ENCODE measurements at places on chromosomes 2 and 18. TPM values are rescaled to one million over a fixed set of nuclear protein-coding genes. Genes with fewer than 3 reads are reported as not detected.

DNA sequence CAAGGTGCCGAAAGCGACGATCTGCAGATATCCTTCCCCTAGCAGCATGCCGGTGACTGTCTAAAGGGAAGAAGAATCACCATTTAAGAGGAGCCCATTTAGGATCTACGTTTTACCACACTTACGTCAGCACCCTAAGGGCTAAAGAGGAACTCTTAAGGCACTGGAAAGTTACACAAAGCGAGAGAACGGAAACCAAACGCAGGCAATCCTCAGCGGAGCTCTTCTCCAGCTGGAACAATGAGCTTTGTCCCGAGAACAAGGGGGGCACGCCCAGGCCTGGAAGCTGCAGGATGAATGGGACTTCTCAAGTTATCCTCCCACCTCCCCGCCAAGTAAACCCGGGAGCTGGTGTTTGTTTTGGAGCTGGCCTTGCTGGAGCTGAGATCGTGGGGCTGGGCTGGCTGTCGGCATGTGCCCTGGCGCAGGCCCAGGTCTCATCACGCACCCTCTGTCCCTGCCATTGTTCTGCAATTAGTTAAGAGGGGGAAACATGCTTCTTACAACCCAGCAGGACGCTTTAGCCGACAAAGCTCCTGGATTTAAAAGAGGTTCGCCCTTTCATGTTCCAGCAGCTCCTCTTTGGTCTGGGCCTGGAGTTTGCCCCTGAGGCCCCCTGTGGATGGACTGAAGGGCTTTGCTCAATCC lies 36.4 kb downstream of the PXDN start:
- peak; percentile 84 for DNase-seq

DNA sequence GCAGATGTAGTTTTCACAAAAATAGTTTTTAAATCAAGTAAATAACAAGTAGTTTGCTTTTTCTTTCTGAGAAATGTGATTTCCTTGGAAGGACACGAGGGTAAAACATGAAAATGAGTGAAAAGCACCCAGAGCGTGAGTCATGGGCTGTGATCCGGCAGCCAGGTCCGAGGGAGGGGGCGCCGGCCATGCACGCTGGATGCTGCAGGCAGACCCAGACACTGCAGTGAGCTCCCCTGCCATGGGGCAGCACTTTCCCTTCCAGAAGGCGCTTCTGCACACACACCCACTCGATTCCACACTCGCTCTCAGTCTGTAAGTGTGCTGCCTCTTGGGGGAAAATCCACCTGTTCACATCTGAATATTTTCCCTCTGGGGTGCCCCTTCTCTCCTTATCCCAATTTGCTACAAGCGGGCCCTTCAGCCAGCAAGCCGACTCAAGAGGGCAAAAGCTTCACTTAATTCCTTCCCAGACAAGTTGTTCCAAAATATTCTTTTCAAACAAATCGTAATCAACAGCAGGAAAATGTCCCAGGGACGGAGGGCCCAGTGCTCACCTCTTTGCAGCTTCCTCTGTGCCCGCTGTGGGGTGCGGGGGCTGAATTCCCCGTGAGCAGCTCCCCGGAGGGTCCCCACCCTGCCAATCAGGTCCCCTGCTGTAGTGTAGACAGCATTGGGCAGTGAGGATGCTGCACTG lies 87.0 kb upstream of the ID2 start:
- DNase-seq, result no peak

- DNase-seq, result no peak
These were observed 66.2 kb downstream of the CRACDL start for GRCh38 chr2:98869870-98870269.

GRCh38 chr2:81672923-81673322 lies 1368.4 kb upstream of the LRRTM1 start:
- DNase-seq, result no peak

DNA sequence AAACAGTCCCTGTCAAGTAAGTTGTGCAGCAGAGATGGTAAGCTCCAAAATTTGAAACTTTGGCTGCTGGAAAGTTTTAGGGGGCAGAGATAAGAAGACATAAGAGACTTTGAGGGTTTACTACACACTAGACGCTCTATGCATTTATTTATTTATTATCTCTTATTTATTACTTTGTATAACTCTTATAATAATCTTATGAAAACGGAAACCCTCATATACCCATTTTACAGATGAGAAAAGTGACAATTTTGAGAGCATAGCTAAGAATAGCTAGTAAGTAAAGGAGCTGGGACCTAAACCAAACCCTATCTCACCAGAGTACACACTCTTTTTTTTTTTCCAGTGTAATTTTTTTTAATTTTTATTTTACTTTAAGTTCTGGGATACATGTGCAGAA lies 112.8 kb upstream of the PKDCC start:
- DNase-seq, result no peak

DNA sequence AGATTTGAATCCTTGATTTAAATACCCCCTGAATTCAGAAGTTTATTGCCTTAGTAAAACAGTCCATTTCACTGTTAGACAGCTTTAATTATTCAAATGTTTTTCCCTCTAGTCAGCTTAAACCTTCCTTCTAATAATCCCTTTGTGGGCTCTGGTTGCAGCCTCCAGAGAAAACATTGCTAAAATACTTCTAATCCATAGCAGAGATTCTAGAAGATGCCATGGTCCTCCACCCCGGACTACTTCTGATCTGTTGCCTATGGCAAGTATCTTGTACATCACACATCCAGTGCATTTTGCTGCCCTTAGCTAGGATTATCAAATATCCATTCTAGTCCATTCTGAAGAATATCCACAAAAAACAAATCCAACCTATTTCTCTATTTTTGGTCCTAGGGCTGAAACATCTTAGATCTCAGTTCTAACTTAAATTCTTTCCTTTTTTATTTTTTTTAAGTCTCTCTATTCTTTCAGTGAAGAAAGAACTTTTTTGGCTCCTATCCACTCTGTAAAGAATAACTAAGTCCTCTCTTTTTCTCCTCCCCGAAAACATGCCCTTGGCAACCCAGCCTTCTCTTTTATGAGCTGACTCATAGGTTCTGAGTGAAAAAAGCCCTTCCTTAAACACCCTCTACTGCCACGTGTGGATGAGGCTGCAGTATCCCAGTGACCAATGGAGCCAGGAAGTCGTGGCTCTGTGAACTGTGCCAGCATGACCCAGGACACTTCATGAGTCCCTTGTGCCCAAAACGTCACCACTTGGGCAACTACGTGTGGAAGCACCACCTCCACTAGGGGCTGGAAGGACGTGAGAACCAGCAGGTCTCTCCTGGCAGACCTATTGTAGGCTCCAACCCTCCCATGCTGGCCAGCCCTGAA lies 349.8 kb downstream of the TNS1 start:
- peak; percentile 92 for DNase-seq

- DNase-seq, result no peak
These were observed 28.0 kb upstream of the ARHGAP25 start for GRCh38 chr2:68706637-68707036.

DNA sequence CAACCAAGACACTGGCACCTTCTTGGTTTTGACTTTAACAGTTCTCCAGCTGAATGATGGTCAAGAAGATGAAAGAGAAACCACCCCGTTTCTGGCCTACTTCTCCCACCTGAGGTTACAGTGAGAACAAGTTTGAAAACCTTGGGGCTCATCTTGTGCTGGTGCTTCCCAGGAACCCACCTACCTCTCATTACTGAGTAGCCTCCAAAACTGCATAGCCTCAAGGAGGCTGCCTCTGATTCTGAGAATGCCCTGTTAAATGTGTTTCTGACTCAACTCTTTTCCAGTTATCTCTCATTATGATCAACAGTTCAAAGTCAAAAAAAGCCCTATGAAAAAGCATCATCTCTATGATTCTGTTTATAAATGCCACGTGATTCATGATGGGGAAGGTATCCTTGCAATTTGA lies 121.9 kb downstream of the CACNB4 start:
- DNase-seq, result no peak

GRCh38 chr2:156513219-156513618 lies 77.0 kb downstream of the GPD2 start:
- no peak for DNase-seq

DNA sequence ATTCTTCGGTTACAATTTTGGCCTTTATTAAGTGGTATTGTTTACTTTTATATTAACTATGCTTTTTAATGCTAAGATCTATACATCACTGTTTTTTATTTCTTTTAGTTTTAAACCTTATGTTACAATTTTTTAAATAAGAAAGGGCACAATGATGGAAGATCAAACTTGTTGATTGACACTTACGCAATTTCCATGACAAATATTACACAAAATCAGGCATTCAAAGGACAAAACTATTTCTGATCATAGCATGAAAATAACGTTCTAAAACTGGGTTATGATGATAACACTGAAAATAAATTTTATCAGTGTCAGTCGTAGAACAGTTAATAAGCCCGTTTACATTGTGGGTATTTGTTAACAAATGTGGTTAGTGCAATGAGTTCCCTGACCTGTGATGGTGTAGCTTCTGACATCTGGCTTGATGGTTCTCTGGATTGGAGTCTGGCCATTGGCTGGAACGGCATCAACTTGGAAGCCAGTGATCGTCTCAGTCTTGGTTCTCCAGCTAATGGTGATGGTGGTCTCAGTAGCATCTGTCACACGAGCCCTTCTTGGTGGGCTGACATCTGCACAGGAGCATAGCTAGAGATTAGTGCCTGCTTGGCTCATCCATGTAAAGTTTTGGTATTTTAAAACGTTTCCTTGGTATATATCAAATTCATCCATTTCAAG lies 59.6 kb downstream of the FN1 start:
- DNase-seq, result no peak

GRCh38 chr2:109148117-109148746 lies 19.2 kb downstream of the SH3RF3 start:
- peak; percentile 46 for DNase-seq

The XDH gene
- not detected for total RNA-seq

The HOXD11 gene
- not detected for total RNA-seq

The SCN7A gene
- 5.0 TPM for total RNA-seq

The APLF gene
- 7.9 TPM for total RNA-seq

Measured in aorta (tissue), 5 donors.